ENCODE measurements at places on chromosomes 2 and 18.

GRCh38 chr2:238731961-238732360 lies 115.9 kb upstream of the TWIST2 start:
- no peak for DNase-seq

GRCh38 chr2:159035790-159036411 lies 67.5 kb downstream of the TANC1 start:
- peak; percentile 9 for DNase-seq

GRCh38 chr18:63161032-63161760 lies 158.4 kb downstream of the BCL2 start:
- peak; percentile 55 for DNase-seq

DNA sequence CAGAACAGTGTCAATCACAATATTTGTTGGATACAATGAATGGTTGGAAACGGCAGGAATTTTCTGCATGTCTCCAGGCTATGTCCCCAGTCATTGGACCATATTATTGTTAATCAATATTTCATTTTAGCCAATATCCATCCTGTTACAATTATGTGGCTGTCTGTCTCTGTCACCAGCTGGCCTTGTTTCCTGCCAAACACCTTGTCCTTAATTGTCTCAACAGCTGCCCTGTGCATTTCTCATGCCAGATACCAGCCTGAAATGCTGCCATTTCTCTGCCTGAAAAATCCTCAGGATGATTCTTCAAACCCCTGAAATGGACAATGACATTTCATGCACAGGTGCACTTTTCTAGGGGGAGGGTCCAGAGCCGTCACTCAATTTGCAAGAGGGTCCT lies 170.6 kb downstream of the ALPK2 start:
- no peak for DNase-seq

GRCh38 chr2:100731535-100731981 lies 88.4 kb upstream of the NPAS2 start:
- DNase-seq: no peak

DNA sequence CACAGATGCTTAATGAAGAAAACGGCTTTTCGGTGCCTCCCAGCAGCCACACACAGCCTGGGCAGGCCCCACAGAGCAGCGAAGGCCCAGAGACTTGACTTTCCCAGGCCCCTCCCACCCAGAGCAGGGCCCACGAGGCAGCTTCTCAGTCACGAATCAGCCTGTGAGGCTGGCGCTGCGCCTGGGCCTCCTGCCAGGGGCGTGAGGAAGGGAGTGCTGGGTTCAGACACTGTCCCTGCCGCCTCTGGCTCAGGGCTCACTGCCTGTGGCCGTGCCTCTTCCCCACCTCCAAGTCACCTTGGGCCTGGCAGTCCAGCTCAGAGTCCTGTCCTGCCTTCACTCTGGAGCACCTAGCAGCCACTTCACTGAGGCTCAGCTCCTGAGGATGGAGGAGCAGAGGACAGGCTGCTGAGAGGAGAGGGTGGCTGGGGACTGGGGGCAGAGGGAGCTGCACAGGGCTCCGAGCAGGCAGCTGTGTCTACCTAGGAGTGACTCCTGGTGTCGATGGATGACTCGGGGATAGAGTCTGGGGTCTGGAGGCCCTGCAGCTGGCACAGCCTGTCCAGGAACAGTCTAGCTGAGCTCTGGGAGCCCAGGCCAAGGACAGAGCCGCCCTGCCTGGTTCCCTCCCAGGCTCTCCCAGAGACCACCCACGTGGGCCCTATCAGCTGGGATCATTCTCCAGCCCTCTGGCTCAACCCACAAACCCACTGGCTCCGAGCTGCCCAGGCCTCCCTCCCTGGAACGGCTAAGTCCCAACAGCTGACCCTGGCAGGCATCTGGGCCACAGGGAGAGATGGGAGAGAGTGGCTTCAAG lies 36.4 kb upstream of the FOSL2 start:
- peak; percentile 28 for DNase-seq
